ENCODE measurements at places on chromosomes 6 and 20. TPM values are rescaled to one million over a fixed set of nuclear protein-coding genes. Genes with fewer than 3 reads are reported as not detected.

DNA sequence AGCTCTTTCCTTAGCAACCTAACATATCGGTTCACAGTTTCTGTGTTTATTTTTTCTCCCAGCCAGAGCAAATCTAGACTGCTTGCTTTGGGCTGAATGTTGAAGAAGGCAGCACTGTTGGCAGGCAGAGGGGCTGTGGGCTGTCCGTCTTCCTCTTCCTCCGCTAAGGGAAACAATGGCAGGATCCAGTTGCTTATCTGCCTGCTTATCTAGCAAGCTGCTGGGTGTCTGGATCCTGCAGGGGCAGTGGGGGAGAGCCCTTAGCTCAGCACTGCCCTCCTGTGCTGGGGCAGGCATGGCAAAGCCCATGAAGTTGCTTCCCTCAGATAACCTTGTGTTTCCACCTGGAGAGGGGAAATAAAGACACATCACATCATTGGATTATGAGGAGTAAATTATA is 92.7 kb upstream of the CD93 start:
- DNase-seq, result no peak

GRCh38 chr20:7459083-7459482 is 481.2 kb downstream of the HAO1 start:
- DNase-seq, result no peak

- no peak for DNase-seq
Observed at GRCh38 chr6:6725468-6726209, 137.1 kb downstream of the LY86 start.

DNA sequence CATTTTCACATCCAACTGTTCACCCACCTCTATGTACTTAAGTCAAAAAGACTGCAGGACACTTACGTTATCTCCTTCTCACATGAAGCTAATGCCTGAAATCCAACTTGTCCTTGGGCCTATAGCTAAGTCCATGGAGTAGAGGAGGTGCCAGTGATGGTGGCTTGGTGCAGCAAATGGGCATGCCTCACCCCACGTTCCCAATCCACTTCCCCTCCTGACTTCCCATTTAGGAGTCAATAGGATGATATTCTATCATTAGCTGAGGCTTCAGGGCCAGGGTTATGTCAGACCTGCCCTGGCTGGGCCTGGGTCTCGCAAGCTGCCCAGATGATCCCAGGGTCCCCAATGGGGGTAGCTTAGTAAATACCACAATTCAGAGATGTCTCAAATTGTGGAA is 410.4 kb downstream of the MAFB start:
- DNase-seq, result no peak

- DNase-seq, result peak; percentile 30
Observed at GRCh38 chr6:169862892-169863525, 111.6 kb downstream of the ERMARD start.

The DOK5 gene
- total RNA-seq, result 3.4 TPM

Data from breast epithelium (tissue), 4 donors.